ENCODE measurements at places on chromosomes 1 and 21. TPM values are rescaled to one million over a fixed set of nuclear protein-coding genes. Genes with fewer than 3 reads are reported as not detected.
A peak's percentile ranks its signal among the peaks of the same experiment; 100 is the strongest.

- DNase-seq = no peak
Observed at GRCh38 chr1:243438146-243438545, 182.3 kb downstream of the SDCCAG8 start.

DNA sequence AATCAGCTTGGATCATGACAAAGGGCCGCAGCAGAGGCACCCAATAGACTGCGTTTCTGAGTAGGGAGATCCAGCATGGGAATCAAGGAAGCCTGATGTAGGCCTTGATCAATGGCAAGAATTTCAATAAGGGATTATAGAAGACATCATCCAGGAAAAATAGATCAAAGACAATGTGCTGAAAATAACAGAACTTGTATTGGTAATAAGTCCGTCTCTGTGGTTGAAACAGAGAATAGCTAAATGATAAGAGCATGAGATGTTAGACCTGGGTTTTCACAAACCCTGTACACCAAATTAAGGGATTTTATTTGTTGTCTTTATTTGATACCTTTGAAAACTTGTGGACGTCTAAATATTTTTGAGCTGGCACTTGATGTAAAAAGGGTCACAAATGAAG, 228.0 kb upstream of the SGIP1 start:
- DNase-seq = no peak

DNA sequence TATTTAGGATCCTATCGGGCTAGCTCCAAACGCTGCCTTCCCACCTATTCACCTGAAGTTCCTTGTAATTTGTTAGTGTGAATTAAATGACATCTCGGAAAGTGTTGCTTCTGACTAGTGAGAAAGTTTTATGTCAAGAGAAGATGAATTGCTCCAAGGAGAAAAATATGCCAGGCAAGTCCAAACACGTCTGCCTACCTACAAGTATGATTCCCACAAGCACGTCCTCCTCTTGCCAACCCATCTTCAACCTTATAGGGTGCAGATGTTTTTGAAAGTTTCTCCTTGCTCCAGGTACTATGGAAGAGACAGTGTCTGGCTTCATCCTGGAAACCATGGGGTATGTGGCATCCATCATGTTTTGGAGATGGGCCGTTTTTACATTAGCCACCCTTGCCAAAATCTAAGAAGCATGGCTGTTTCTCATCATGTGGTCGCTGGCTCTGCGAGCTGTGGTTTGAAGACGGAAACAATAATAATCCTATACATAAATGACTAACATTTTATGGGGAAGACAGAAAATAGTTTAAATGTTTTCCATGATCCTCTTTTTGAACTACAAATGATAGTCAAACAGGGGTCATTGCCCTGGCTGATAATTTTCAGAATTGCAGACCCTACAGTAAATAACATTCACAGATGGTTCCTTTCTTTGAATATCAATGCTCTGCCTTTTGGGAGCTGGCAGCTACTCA, 505.8 kb downstream of the SMYD3 start:
- no peak for DNase-seq

GRCh38 chr1:92482665-92483609, 3.8 kb downstream of the GFI1 start:
- DNase-seq = no peak

- no peak for DNase-seq
Observed at GRCh38 chr1:117753652-117754051, 147.8 kb downstream of the TENT5C start.

- peak; percentile 28 for DNase-seq
Observed at GRCh38 chr1:45205011-45205909, 1.1 kb downstream of the ZSWIM5 start.

GRCh38 chr1:15465674-15466073, 9.1 kb downstream of the CELA2A start:
- DNase-seq = no peak

DNA sequence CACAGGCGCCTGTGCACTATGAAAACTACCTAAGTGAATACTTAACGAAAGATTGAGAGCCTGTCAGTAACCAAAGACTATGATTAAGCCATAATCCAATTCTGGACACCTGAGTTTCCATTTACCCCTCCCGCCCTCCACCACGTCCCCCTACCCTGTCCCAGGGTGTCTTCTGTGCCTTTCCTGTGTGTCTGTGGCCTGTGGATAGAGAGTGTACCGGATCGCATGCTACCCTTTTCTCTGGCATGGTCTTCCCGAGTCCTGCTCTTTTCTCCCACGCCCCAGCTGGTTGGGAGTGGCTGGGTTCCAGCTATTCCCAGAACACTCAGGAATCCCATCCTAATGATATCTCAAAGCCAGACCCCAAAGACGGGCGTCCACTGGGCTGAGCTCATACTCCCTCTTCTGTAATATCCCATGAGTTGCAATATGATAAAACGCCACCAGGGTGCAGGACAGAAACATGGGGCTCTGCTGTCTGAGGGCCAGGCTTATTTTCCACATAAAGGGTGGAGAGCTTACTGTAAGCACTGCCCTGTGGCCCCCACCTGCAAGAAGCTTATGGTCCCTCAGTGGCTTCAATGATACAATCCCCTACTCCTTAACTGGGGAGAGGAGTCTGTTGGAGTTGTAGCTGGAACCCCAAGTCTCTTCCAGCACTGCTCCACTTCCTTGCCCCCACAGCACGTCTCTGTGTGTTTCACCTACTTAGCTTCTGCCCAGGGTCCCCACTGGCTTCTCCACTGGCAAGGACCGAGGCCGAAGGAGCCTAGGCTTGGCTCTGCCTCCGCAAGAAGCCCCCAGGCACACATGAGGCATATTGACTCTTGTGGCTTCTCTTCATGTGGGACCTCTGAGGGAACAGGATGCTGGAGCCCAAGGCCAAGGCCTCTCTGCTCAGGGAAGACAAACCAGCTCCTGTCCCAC, 17.6 kb upstream of the ALX3 start:
- no peak for DNase-seq

GRCh38 chr1:51044834-51045233, 57.2 kb upstream of the C1orf185 start:
- DNase-seq = no peak

DNA sequence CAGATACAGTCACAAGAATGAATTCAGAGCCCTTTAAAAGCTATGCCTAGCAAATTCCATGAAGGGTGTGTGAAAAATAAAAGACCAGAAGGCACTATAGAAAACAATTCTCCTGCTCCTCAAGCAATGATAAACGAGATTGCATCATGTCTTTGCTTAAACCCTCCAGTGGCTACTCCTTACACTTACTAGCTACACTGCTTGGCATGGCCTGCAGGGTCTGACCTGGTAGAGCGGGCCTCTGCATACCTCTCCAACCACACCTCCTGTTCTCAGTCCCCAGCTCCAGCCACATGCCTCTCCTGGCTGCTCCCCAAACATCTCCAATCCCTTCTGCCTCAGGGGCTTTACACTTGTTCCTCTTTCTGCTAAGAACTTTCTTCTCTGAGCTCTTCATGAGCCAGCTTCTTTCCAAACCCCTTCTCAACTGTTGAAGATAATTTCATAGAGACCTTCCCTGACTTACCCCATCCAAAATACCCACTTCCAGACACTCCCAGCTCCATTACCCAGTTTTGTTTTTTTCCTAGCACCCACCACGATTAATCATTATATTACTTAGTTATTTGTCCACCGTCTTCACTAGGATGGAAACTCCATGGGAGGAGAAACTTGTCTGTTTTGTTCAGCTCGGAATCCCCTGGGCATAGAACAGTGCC, 11.2 kb upstream of the CREG1 start:
- no peak for DNase-seq

DNA sequence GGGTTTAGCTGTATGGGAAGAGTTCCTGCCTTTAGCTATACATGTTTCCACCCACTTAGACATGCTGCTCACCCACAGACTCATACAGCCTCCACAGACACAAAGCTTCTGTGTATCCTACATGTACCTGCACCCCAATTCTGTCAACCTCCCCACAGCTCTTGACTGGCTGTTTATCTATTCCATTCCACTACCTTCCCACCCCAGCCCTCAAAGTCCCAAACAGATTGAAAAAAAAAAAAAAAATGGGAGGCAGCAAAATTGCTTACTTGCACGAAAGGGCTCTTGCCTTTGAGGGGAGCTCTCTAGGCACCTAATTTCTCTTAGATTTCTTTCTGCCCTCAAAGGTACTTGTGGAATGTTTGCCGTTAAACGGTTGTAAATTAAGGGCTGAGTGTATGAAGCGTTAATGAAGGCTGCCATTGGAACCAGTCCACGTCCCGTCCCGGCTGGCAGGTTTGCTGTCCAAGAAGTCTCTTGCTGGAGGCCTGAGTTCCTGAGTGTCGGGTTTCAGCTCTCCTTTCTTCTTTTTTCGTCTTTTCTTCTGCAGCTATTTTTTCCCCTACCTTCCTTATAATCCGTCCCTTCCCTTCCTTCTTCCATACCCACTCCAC, 43.6 kb downstream of the PBX1 start:
- DNase-seq = peak; percentile 70

GRCh38 chr1:227343727-227344551, 25.6 kb upstream of the CDC42BPA start:
- no peak for DNase-seq

GRCh38 chr21:22575165-22575584, 1577.0 kb downstream of the NCAM2 start:
- no peak for DNase-seq

DNA sequence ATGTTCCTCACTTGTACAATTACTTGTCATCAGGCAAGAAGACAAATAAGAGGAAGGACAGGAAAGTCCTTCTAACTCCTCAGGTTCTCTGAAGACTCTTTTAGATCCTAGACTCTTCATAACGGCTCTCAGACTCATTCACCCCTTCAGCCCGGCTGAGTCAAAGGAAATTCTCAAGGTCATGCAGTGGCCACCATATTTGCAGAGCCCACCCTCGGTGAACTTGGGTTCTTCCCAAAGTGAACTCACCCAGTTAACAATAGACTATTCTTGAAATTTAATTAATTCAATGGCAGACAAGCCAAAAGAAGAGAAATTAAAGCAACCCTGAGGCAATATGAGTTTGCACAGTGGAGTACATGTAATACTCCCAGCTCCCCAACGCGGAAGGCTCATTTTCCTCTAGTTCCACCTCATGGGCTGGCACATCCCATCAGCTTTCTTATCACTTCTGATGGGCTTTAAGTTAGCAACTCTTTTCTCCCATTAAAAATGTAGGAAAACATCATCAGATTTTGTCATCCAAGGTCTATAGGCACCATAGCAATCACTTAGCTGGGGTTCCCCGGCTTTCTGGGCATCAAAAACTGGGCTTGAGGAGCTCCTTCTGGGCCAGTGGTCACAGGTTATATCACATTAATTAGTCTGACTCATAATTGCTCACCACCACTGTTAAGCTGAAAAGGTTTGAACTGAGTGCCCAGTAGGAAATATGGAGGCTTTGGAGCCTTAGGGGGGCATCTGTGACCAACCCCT, 27.8 kb upstream of the TIAM1 start:
- DNase-seq = no peak

DNA sequence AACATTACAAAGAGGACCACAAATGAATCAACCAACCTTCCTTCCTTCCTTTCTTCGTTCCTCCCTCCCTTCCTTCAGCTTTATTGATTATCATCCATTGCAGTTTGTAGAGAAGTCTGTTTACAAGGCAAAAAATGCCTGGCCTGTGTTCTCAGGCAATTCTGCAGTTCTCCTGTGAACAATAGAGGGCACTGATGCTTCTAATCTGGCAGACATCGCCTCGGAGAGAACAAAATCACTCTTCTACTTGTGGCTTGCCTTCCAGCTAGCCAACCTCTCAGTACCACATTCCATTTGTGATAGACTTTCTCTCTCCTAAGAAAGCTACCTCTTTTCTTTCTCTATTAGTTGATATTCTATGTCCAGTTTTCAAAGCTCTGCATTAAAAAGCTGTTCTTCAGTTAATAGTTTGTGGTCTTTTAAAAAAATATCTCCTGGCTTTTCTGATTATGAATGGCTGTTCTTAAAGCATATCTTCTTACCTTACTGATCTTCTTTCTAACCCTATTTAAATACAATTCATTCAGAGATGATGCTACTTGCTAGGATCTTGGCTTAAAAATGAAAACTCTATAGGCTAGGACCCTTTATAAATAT, 26.9 kb upstream of the ESRRG start:
- no peak for DNase-seq

DNA sequence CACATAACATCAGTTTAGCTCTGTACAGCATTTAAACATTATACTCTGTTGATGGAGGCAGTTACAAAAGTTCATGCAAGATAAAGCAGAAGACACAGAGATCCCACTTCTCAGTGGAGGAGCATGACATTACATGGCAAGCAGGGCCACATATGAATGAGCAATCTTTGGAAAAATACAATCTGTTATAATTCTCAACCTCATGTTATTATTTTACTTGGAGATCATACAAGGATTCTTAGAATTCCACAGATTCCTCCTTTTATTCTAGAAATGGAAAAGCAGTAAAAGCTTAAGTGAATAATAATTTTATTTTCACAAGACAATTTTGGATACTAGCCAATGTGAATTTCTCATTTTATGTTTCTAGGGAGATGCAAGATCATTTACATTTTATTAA, 66.6 kb downstream of the IFI44 start:
- no peak for DNase-seq

DNA sequence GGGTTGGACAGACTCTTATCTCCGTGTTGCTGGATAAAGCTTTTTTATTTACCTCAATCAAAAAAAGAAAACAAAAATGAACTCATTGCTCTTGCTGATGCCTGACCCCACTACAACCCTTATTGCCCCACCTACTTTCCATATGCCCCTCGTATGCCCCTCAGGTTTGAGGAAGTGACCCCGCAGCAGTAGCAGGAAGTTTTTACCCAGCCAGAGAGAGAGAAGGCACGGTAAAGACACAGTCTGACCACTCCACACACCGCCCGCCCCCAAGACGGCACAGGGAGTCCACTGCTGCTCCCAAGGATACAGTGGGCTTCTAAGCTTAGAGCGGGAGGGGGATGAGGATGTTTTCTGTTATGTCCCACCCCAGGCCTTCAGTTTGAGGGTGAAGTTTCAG, 9.8 kb downstream of the PLEKHO1 start:
- no peak for DNase-seq

DNA sequence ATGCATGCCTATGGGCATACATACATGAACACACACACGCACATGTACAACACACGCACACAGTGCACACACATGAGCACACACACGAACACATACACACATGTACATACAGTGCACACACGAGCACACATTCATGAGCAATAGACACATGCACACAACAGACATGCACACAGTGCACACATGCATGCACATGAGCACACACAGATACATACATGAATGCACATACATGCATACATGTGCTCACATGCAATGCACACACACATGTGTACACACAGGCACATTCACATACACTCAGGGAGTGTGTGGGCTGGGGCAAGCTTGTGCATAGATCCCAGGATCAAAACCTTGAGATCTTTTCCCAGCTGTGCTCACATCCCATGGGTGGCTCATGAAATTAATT, 18.9 kb downstream of the CRYAA start:
- DNase-seq = no peak

FCRL1 gene
- total RNA-seq = not detected

MFAP2 gene
- 70.3 TPM for total RNA-seq

VSIG8 gene
- total RNA-seq = not detected

MIXL1 gene
- not detected for total RNA-seq

S100A1 gene
- not detected for total RNA-seq

NPHS2 gene
- not detected for total RNA-seq

DLGAP3 gene
- total RNA-seq = not detected

NHLH1 gene
- total RNA-seq = not detected

DIRAS3 gene
- total RNA-seq = 7.4 TPM

HAPLN2 gene
- 0.77 TPM for total RNA-seq

CENPF gene
- under 0.01 TPM for total RNA-seq

All from uterus (tissue), 4 donors.